ENCODE measurements at places on chromosomes 12 and 14. TPM values are rescaled to one million over a fixed set of nuclear protein-coding genes. Genes with fewer than 3 reads are reported as not detected.

The RGS6 gene
- total RNA-seq: not detected

The AGAP2 gene
- total RNA-seq: 0.36 TPM

The APOF gene
- total RNA-seq: not detected

The USP44 gene
- total RNA-seq: 1.7 TPM

The KLRF1 gene
- 0.27 TPM for total RNA-seq

The SPATS2 gene
- total RNA-seq: 97.4 TPM

The KCNH3 gene
- total RNA-seq: 0.14 TPM

The MGAT4C gene
- under 0.01 TPM for total RNA-seq

The HOXC4 gene
- total RNA-seq: not detected

The OASL gene
- 0.29 TPM for total RNA-seq

The C12orf56 gene
- under 0.01 TPM for total RNA-seq

The PLEKHG7 gene
- total RNA-seq: not detected

The ADAMTS20 gene
- not detected for total RNA-seq

The BCAT1 gene
- total RNA-seq: 234 TPM

The KHNYN gene
- 38.4 TPM for total RNA-seq

The OTOGL gene
- total RNA-seq: 5.3 TPM

The PTCSC3 gene
- not detected for total RNA-seq

All from thoracic aorta endothelial cell (primary cell).